ENCODE measurements at places on chromosomes 3 and 15.
A peak's percentile ranks its signal among the peaks of the same experiment; 100 is the strongest.

DNA sequence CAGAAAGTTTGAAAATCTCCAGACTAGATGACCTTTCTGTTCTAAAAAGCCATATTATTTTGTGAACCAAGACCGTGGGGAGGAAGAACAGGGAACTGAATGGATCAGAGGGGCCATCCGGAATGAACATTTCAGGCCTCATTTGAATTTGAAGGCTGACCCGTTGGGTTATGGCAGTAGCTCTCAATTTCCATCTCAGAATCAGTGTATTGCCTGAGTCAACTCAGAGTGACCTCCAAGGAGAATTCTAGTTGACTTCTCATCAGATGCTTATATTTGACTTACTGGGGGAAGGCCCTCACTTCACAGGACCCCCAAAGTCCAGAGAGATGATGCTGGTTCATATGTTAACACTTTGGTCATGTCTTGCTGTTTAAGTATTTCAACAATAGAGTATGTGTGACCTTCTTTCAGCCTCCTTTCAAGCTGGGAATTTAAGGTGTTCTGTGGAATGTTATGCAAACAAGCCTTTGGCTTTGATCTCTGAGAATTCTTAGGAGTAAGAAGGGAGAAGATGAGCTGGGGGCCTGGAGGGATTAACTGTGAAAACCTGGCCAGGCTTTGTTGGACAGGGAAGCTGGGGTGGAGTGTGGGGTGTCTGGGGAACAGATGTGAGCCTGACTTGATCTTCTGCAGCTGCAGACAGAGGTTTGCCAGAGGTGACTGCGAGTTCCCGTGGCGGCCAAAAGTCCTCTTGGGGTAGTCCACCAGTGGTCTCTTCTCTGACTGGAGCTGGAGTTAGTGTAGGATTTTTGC is 111.2 kb upstream of the RGMA start:
- no peak for DNase-seq

DNA sequence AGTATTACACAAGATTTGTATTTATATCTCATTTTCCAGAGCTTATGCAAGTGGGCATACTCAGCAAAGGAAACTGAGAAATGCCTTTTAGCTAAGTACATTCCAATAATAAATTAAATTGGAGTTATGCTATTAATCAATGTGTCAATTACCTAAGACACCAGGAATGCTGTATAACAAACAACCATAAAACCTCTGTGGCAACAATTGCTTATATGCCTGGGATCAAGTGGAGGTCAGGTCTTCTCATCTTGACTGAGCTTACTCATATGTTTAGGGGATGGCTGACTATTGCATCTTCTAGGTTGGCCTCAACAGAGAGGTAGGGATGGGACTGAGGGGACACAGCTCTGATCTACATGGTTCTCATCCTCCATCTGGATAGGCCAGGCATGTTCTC is 30.7 kb downstream of the CD200R1L start:
- DNase-seq = no peak

DNA sequence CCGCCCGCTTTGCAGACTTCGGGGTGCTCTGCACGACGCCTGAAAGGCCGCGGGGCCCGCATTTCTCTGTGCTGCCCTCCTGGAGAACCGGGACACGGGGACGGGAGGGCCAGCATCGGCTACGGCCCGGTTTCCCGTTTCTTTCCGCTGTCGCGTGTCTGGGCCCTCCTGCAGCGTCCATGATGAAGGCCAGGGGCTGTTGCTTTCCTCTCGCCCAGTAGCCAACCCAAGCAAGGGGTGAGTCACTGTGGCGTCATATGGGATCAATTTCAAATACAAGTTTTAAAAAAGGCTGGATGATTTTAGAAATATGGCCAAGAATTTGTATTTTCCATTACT is 435 bp downstream of the SLC35G2 start:
- DNase-seq = peak; percentile 15

DNA sequence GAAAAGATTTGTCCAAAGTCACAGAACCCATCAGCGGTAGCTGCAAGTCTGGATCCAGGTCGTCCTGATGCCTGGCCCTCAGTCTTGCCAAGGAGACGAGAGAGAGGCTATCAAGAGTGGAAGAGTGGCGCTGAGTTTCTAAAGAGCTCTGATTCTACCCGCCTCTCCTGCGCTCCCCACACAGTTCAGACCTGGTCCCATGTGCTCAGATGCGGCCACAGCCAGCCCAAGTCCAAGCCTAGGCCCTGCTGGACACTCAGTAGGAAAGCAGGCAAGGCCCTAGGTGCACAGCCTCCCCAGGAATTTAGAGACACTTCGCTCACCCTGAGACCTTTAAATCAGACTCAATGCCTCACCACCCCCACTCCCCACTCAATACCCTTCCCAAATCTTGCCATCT is 32.4 kb downstream of the CCDC12 start:
- DNase-seq = no peak

DNA sequence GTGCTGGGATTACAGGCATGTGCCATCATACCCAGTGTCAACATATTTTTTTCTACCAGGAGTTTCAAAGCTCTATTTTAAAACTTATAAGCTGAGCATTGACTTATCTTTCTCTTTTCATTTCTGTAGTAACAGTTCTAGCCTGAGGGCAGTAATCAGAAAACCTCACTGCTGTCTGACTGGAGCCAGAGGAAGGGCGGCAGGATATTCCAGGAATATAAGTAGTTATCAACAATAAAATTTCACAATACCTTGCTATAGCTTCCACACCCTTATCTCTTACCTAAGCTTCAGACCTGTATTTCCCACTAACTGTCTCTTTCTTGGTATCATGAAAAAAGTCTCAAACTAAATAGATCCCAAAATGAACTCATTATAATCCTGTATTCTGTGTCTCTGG is 5.1 kb upstream of the NEDD4 start:
- DNase-seq = no peak

DNA sequence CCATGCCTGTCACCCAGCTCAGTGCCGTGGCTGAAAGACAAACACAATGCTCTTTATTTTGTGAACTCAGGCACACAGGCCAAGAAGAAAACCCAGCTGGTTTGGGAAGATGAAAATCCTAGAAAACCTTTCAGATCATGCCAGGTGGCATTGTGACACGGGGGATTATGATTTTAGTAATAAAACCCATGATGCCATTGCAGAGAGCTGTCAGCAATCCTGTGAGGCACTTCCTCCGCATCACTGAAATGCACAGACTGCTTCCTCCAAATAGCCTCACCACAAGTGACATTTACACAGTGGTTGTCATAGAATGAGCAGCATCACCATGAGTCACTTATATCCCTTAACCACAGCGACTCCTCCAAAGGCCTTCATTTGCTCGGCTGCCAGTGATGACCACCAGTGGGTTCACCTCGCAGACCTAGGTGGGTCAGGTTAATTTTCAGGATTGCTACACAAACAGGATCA is 22.7 kb downstream of the ABHD6 start:
- DNase-seq = no peak

All from activated T-cell treated with anti-CD3 and anti-CD28 coated beads for 48 hours (primary cell).